ENCODE measurements at places on chromosomes 7 and 10.

GRCh38 chr7:149604521-149604920 is 106.9 kb upstream of the ZNF746 start:
- no peak for DNase-seq

GRCh38 chr10:94115725-94116124 is 122.0 kb downstream of the PLCE1 start:
- DNase-seq, result no peak

DNA sequence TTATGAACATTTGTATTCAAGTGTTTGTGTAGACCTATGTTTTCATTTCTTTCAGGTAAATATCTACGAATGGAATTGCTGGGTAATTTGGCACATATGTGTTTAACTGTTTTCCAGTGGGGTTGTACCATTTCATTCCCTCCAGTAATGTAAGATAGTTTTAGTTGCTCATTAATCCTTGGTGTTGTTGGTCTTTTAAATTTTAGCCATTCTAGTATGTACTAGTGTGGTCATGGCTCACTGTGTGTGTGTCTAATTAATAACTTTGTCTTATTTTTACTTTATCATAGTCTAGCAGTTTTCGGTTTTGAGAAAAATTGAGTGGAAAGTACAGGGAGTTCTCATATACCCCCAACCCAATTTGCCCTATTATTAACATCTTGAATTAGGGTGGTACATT is 278.8 kb downstream of the CAMK1D start:
- DNase-seq, result no peak

DNA sequence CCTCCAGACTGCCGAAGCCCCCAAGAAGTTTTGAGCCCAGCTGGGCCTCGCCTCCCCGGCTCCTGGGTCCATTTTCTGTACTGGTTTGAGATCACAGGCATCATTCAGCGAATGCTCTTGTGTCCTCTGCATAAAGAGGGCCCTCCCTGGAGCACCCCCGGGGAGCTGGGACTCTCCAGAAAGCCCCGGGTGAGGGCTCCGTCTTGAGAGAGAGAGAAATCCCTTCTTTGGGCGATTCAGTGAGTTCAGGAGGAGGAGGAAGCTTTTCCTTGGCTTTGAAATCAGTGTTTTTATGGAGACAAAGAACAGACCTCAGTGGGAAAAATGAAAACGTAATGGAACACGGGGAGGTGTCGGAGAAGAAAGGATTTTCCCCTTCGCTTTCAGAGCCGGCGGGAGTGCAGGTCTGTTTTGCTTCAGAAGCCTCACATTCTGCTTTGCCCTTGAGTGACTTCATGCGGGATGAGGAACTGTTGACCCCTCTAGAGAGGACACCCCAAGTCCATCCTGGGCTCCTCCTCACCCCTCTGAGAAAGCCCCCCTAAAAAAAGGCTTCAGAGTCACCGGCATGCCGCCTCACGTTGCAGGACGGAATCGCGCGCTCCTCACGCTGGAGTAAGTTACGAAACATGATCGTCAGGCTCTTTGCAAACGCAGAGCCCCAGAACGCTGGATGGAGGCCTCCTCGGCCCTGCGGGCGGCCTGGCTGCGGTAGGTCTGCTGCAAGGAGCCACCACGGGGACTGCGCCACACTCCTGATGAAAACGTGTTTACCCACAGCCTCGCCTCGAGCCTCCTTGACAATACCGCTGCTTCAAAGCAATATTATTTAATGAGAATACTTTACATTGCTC is 8.5 kb upstream of the AP5Z1 start:
- no peak for DNase-seq

DNA sequence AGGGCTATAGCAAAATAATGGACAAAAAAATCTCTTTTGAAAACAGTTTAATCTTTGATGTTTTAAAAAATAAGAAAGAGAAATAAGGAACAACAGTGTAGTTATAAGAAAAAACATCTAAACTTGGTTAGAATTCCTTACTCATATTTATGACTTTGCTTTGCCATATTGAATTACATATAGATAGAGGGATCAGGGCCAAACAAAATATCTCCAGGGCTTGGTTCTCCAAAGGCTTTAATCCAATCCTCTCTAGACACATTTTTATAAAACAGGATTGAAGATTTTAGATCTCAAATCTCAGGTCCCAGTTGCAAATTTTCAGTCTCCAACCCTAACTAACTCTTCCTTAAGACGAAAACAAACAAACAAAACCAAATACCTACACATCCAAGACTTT is 72.6 kb upstream of the RHOBTB1 start:
- no peak for DNase-seq

GRCh38 chr7:120920591-120921274 is 29.8 kb upstream of the ING3 start:
- DNase-seq, result no peak

DNA sequence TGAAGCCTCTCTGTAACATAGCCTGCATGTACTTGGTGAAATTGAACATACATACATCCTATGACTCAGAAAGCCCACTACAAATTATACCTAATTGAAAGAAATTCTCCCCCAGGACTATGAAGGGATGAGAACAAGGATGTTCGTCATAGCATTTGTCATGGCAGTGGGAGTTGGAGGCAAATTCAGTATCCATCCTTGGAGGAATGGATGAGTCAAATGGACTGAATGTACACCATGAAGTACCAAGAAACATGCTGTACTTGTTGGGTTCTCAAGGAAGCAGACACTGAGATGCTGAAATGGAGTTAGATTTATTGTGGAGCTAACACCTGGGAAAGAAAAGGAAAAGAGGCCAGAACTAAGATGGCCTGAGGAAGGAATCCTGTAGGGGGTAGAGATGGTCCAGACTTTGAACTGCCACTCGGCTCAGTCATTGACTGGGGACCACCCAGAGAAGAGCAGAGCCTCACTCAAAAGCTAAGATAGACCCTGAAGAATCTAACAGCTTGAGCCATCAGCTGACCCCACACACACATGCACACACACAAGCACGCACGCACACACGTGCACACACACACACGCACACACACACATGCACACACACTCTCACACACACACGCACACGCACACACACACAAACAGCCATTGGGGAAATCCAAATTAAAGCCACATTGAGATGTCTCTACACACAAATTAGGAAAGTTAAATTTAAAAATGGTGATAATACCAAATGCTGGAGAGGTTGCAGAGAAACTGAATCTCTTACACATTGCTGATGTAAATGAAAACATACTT is 22.3 kb downstream of the AOC1 start:
- no peak for DNase-seq

DNA sequence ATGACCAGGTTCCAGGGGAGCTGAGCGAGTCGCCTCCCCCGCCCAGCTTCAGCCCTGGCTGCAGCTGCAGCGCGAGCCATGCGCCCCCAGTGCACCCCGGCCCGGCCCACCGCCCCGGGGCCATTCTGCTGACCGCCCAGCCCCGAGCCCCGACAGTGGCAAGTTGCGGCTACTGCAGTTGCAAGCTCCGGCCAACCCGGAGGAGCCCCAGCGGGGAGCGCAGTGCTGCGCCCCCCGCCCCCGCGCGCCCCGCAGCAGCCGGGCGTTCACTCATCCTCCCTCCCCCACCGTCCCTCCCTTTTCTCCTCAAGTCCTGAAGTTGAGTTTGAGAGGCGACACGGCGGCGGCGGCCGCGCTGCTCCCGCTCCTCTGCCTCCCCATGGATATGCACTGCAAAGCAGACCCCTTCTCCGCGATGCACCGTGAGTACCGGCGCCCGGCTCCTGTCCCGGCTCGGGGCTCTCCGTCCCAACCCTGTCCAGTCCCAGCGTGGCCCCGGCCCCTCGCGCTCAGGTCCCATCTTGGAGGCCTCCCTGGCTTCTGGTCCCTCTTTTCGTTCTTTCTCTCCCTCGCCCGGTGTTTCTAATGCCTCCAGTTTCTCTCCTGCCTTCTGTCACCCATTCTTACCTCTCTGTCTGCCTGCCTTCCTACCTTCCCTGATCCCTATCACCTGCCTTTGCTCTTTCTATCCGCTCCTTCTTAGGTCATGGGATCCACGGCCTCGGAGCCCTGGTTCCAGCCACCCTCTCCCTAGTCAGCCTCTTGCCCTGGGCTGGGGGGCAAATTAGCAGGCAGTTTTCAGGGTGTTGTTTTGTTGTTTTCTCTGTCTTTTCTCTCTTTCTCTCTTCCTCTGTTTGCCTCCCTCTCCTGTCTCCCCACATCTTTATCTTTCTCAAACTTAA is 751 bp downstream of the PAX2 start:
- no peak for DNase-seq

DNA sequence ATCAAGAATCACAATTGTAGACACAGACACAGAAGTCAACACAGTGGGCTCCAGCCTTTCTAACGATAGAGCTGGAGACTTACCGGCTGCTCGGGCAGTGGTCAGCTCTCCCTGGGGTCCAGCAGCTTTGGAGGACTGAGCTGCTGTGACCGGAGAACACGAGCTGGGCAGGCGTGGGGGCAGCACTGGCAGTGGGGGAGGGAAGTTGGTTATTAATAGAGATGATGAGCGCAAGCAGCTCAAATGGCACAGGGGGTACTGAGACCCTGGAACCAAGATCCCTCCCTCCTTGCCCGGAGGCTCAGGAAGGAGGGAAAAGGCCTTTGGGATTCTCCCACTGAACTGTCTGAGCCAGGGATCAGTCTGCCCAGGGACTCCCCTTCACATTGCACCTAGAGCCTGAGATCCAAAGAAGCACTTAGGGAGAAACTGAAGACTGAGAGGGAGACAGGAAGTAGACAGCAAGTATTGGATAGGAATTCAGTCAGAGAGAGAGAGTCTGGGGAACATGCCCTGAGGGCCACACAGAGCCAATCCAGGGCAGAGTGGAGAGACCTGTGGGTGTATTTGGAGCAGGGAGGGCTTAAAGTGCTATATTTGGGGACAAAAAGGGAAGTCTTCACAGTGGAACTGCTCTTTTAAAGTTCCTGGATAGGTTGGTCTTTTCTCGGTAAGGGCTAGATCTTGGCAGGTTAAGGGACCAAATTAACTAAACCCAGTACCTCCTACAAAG is at the start of gene MYOZ1:
TSS of gene MYOZ1 (minus strand) at position 147 of the 733 bp plus-strand sequence. CDS start 1,457 bp downstream, outside the sequence.
- DNase-seq, result no peak

DNA sequence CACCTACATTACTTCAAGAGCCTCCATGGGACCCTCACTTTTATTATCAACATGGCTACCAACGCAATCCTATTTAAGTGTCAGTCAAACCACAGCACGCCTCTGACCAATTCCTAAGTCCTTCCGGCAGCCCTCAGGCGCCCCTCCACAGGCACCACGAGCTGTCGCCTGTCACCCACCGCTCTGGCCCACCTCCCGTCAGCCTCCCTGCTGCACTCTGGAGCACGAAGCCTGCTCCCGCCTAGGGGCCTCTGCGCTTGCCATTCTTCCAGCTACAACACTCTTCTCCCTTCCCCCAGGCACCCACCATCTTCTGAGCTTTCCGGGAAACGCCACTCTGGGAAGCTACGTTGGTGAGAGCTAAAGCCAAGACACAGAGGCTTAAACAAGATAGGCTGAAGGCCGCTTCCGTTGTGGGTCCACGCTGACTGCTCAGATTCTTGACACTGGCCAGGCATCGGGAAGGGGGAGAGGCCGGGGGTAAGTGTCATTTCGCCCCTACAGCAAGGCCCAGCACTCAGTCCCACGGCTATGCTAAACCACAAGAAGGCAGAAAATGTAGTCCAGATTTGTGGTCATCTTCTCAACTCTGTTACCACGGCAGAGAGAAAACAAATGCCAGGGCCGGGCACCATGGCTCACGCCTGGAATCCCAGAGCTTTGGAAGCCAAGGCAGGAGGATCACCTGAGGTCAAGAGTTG is 56.7 kb downstream of the GNA12 start:
- DNase-seq, result no peak
